ENCODE measurements at places on chromosomes 12 and 14.

- DNase-seq = no peak
- peak overlapping the region; percentile 59 for H3K4me3 ChIP-seq
- no peak overlapping the region for H3K27ac ChIP-seq
- H3K4me1 ChIP-seq = peaks cover 36% of the 10 kb centered on the region
Measured at GRCh38 chr14:64763801-64764621, 59.8 kb downstream of the PLEKHG3 start.

DNA sequence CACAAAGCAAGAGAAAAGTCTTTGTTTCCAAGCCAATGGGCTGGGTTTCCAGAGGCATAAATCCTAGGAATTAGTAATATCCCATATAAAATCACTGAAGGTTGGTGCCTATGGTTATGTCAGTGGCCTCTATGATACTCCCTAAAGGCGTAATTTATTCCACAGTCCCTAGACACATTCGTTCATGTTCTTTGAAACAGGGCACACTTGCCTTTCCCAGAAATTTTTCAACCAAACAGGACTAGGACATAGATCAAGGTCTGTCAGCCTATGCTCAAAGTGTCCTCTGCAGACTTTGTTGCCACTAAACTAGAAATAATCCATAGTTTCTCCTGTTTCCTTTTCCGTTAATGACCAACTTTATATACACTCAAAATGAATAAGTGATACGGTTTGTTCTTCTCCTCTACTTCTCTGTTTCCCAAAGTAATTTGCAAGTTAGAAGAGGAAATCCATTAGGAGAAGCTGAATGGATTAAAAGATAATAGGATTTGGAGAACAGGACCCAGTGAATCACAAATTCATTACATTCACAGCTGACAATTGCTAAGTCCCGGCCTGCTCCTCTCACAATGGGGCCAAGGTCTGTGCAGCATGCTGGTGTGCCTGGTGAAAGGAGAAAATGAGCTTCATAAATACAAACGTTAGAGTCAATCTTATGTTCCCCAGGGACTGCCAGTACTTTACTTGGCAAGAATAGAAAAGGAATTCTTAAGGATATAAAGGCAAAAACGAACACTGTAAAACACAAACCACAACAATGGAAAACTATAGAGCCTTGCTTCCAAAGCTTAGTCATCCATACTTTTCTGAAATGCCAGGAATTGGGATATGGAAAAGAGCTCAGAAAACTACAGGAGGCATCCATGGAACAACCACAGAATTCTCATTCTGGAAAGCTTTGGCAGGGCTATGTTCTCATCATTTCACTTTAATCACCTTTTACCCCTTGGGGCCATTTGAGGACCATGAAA lies 966.2 kb downstream of the NRXN3 start:
- DNase-seq = no peak
- no peak overlapping the region for H3K27ac ChIP-seq
- H3K4me3 ChIP-seq = no peak overlapping the region
- no peaks in the 10 kb centered on the region for H3K36me3 ChIP-seq

DNA sequence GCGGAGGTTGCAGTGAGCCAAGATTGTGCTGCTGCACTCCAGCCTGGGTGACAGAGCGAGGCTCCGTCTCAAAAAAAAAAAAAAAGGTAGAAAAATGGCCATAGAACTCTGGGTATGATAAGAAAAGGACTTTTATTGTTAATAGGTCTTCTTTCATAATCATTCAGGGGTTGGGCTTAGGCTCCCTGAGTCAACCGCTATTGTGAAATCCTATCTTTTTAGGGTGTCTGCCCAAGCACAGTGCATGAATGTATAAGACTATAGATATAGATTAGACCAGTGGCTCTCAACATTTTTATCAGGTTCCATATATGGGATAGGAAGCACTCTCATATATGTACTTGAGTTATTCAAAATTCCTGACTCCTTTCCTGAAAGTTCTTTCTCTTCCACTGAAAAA lies 48.7 kb upstream of the USP15 start:
- H3K27me3 ChIP-seq = no peaks in the 10 kb centered on the region
- no peak for DNase-seq
- no peak overlapping the region for H3K4me3 ChIP-seq
- no peaks in the 10 kb centered on the region for H3K36me3 ChIP-seq
- H3K27ac ChIP-seq = no peak overlapping the region

DNA sequence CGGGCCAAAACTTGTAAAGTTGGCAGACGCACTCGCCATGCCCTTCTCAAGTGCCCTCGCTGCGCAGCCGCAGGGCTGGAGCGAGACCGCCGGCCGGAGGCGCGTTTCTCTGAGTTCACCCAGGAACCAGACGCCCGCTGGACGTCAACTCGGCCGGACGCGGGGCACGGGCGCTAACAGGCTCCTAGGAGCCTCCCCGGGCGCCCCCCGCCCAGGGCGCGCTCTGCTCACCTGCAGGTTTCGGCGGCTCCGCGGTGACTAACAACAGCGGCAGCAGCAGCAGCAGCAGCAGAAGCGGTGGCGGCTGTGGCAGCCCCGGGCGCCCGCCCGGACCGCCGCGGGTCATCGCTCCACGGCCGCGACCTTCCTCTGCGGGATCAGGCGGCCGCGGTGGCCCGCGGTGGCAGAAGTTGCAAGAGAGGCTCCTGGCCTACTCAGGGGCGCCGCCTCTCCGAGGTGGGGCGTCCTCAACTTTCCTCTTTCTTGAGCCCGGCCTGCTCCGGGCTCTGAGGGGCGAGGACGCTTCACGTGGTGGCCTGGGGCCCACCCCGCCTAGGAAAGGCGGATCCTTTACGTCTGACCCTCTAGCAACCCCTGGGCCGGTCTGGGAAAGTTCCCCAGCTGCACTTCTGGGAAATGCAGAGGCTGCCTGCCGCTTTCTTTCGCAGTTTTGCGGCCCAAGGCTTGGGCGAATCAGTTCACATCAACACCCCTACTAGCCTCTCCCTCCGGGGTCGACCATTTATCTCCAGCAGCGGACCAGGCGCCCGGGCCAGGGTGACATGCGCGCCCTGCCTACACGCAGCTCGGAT lies at the start of gene PLBD1:
PLBD1 (minus strand) TSS at position 533 of the 812 bp plus-strand sequence; CDS start at position 346, 187 bp downstream.
- peaks cover 52% of the 10 kb centered on the region for H3K27me3 ChIP-seq
- no peak within 1 kb of the TSS for H3K27ac ChIP-seq
- peak within 1 kb of the TSS; percentile 44 for H3K4me3 ChIP-seq
- H3K4me1 ChIP-seq = peaks cover 6% of the 10 kb centered on the region
- DNase-seq = peak; percentile 46

DNA sequence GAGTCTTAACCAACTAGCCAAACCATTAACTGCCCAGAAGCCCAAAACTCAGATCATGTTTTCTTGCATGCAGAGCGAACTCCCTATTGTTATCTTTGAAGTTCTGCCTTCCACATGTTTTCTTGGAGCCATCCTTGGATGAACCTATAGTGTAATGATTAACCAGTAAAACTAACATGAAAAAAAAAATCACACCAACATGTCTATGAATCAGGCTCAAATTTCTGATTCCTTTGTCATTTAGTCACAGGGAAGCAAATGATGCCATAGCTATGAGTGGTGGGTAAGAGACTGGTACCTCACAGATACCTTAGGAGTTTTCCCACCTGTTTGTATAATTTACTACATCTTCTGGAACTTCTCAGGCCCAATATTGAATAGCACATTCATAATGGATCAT lies 70.7 kb downstream of the PTPRO start:
- no peak for DNase-seq
- H3K36me3 ChIP-seq = no peaks in the 10 kb centered on the region
- H3K4me3 ChIP-seq = no peak overlapping the region

GRCh38 chr12:107200394-107200793 lies 107.0 kb upstream of the CRY1 start:
- no peaks in the 10 kb centered on the region for H3K36me3 ChIP-seq
- H3K27ac ChIP-seq = no peak overlapping the region
- no peaks in the 10 kb centered on the region for H3K4me1 ChIP-seq
- no peak for DNase-seq

DNA sequence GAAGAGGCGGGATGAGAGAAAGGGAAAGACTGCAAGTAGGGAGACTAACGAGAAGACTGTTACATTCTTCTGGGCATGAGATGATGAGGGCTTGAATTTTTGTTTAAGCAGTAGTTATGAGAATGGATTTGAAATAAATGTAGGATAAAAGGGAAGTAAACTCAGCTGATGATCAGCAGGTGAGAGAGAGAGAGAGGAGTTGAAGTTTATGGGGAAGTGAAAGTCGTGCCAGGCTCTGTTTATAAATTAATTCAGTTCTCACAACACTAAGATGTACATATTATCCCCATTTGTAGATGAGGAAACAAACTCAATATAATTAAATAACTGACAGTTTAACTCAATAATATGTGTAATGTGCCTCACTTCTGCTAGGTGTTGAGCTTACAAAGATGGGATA lies 170.0 kb upstream of the RMST start:
- H3K4me3 ChIP-seq = no peak overlapping the region
- no peaks in the 10 kb centered on the region for H3K4me1 ChIP-seq
- no peak for DNase-seq

Measured in activated T-cell treated with anti-CD3 and anti-CD28 coated beads, Interleukin-2, amount 50 U/mL, for 24 hours (primary cell).